Endodermal cell (in vitro differentiated cells): ENCODE measurements at places on chromosomes 16 and 17. TPM values are rescaled to one million over a fixed set of nuclear protein-coding genes. Genes with fewer than 3 reads are reported as not detected.

- no peak for DNase-seq
Observed at GRCh38 chr17:61351745-61352407, 47.8 kb upstream of the TBX2 start.

GRCh38 chr17:17401271-17401781 is 75.5 kb upstream of the MED9 start:
- peak; percentile 86 for DNase-seq

DNA sequence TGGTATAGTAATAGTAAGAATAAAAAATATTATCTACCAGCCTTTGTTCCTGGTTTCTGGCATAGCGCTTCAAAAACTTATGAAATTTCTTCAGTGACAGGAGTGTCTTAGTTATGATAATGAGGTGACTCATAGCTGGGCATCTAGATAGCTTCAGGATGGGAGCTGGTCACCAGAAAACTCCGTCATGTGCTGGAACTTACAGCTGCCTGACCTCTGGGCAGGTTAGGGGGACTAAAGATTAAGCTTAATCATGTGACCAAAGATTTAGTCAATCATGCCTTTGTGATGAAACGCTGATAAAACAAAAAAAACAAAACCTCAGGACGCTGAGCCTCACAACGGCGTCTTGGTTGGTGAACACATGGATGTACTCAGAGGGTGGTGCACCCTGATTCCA is 154.2 kb downstream of the MYO1D start:
- DNase-seq = no peak

- DNase-seq = peak; percentile 88
Observed at GRCh38 chr17:333626-334396, 18.8 kb downstream of the RPH3AL start.

DNA sequence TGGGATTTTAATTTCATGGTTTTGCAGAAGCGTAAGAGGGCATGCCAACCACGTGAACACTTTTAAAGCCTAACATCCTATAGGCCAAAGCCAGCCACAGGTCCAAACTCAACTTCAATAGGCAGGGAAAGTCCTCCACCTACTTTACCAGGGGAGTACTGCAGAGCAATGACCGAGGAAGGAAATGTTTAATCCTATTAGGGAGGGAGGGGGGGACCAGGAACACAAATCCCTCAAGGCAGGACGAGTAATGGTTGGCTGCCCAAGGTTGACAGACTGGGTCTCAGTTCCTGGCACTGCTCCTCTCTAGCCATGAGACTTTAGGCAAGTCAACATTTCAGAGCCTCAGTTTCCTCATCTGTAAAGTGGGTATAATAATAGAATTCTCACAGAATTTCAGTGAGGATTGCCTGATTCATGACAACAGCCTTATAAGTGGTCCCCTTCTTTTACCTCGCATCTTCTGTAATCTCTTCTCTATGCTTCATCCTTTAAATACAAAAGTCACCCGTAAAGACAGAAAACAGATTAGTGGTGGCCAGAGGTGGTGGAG is 315.8 kb downstream of the HAPSTR1 start:
- DNase-seq = no peak

DNA sequence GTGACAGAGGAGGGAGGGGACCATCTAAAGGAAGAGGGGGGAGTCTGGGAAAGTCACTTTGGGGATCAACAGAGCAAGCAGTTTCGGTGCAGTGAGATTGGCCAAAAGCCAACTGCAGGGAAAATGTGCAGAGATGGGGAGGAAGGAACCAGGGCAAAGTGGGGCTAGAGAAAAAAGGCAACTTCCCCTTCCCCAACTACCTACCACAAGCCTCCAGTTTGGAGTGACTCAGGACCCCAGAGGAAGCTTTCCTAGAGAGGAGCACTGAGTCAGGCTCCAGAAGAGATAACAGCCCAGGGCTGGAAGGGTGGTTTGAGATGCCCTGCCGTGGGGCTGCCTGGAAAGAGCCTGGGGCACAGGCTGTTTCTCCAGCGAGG is 6.9 kb upstream of the CD300LD start:
- DNase-seq = no peak

GRCh38 chr17:43810226-43810715 is 22.7 kb downstream of the MPP3 start:
- DNase-seq = no peak

The MYH11 gene
- total RNA-seq = 0.29 TPM in 1 of 3 replicates, not detected in the others

The SLC16A13 gene
- total RNA-seq = 15.8 and 18.8 TPM in 2 replicates
